ENCODE measurements at places on chromosomes 3 and 15.

DNA sequence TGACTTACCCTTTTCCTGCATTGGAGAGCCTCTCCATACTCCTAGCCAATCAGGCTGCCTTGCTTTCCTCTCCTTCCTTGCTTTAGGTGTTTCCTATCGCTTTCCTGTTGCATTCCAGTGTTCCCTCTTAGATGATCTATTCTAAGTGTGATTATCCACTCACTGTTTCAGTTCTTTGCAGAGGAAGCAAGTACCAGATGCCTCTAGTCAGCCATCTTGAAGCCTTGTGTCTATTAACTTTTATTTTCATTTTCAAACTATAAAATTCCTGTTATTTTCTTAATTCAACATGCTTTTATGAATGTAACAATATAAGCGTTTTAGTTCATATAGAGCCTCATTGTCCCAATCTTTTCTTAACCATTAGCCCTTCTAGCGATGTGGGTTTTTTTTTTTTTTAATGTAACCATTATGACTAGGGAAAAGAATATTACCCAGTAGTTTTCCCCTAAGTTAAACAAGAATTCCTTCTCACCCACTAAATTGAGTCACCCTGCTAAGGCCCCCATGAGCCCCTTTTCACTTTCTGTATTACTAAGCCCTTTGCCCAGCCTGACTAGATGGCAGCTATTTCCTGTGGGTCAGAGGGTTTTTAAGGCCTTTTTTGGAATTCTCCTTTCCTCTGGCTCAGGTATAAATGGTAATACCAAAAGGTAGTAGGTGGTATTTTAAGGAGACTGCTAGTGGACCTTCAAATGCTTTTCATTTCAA is 229.4 kb upstream of the CTNNB1 start:
- DNase-seq, result no peak

DNA sequence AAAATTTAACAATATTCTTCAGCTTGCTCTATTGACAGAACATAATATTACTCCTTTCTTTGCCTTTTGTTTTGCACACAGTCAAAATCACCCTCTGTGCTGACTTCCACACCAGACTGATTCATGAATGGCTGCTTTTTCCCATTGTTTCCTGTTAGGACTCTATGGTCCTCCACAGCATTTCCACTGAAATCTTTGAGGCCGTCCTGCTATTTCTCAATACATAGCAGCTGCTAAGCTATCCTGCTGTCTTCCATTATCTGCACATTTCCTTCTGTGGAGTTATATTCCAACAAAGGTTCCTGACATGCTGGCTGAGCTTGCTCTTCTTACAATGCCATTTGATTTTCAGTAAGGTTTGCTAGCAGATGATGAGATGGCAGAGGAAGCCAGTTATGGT is 153.3 kb downstream of the EPHA3 start:
- DNase-seq, result no peak

- DNase-seq, result no peak
Observed at GRCh38 chr3:72174890-72175289, 389.9 kb upstream of the PROK2 start.

- no peak for DNase-seq
Observed at GRCh38 chr3:33145221-33145900, 31.5 kb downstream of the CRTAP start.

DNA sequence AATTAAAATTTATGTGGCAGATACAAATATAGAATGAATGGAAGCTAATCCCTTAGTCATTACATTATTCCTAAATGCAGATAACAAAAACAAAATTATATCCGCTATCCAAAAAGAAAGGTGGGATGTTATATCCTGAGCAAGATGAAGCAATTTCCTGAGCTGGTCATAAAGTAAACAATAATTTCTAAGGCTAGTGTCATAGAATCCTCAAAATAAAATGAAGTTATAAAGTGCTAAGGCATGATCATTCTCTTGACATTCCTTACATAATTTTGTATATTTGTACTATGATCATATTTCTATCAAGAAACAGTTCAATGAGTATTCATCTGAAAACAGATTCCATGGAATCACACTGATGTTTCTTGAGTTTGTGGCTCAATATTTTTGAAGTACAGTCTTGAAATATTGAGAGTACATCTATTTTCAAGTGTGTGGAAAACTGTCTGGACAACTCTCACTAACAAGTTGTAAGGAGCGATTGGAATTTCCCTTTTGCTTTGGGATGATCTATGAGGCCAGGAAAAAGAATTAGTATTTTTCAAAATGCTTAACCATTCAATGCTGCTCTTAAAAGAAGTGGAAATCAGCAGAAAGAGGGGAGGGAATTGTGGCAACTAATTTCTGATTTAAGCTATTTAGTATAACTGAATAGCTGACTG is 92.4 kb downstream of the ABI3BP start:
- no peak for DNase-seq

- DNase-seq, result no peak
Observed at GRCh38 chr3:196643201-196643749, 3.8 kb downstream of the NRROS start.

GRCh38 chr3:54086652-54087405 is 35.5 kb upstream of the CACNA2D3 start:
- DNase-seq, result no peak

GRCh38 chr3:33388374-33389100 is 51.7 kb downstream of the UBP1 start:
- no peak for DNase-seq

GRCh38 chr3:118641608-118642007 is 393.0 kb downstream of the IGSF11 start:
- no peak for DNase-seq

GRCh38 chr3:118213892-118214291 is 820.8 kb downstream of the IGSF11 start:
- no peak for DNase-seq

DNA sequence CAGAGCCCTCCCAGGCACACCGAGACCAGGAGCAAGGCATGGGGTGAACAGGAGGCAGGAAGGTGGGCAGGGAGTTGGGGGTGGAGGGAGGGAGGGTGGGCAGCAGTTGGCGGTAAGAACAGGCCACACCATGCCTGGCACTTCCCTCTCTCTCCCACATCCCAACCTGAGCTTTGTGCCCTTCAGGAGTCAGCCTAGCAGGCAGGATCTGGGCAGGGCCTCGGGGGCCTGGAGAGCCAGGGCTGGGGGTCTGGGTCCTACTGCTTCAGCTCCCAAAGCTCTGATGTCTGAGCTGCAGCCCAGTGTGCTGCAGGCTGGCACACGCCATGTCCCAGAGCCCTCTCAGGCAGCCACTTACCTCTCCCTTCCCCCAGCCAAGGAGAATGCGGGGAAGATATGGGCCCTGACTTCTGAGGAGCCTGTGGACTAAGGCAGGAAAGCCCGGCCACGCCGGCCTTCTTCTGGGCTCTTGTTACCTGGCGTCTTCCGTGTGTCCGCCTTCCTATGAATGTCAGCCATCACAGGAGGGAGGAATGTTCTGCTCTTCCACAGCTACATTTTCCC is 2.9 kb upstream of the MYL3 start:
- DNase-seq, result no peak

Data from fibroblast of gingiva (primary cell).